ENCODE measurements at places on chromosomes 2 and 18.

DNA sequence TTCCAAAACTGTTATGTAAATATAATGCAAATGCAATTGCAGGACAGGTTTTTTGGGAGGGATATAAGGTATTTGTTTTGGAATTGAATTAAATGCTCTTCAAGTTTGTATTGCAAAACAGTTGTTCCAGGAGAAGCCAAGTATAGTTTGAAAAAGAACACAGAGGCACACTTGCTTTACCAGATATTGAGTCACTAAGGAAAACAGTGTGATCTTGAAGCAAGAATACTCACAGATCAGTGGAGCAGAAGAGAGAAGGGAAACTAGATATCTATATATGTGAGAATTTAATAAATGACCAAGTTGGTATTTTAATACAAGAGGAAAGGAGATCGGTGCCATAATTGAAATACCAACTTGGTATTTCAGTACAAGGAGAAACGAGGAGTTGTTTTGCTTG is 178.9 kb downstream of the CAPN13 start:
- DNase-seq = no peak

DNA sequence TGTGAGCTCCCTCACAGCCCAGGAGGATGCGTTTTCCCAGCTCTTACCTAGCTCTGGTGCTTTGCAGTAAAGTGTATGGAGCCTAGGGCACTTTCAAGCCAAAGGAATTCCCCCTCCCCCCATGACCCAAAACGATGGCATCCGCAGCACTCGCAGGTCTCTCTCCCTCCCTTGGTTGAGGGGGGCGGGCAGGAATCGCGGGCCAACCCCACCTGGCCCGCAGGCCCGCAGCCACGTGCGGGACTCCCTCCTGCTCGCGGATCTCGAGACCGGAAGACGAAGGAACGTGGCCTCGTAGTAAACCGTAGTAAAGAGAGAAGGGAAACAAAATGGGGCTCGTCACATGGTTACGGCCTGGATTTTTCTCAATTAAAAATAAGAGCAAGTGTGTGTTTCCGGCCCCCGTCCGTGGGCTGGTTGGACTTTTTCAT is 8.5 kb downstream of the IRS1 start:
- DNase-seq = no peak

DNA sequence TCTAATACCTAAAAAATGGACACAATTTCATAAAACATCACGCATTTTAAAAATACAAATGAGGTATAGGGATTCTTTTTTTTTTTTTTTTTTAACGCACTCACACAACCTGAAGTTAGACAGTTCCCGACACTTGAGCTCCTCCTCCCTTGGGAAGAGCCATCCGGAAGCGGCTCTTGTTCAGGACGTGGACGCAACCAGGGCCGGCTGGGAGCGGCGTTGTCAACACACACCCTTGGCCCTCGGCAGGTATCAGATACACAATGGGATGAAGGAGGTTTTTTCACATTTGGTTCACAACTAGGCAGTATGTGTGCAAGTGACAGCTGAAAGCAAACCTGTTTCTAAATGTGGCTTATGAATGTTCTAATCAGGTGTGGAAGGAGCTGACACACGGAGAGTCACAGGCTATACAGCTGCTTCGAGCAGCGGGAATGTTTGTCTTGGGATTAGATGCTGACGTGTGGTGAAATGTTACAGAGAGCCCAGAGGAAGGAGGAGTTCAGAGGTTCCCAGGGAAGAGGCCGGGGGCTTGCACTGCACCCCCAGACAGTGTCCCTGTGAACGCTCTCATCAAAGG is 111.1 kb downstream of the PXDN start:
- DNase-seq = no peak

DNA sequence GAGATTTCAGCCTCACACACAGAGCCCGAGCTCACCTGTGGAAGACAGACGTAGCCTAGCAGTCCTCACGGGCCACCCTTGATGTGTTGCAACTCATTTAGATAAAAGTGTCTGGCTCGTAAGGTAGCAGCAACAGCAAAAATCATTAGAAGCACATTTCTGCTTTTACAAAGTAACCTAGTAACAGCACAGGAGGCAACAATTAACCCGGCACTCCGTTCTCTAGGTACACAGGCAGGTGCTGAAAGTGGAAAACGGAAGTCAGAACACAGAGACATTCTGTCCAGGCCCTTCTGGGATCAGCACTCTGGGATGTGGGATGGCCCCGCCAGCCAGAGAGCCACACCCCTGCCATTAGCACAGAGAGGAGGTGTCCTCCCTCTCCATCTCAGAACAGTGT is 99.3 kb downstream of the KLHL29 start:
- DNase-seq = no peak

GRCh38 chr2:24363301-24363700 is 3.0 kb upstream of the ITSN2 start:
- DNase-seq = no peak

DNA sequence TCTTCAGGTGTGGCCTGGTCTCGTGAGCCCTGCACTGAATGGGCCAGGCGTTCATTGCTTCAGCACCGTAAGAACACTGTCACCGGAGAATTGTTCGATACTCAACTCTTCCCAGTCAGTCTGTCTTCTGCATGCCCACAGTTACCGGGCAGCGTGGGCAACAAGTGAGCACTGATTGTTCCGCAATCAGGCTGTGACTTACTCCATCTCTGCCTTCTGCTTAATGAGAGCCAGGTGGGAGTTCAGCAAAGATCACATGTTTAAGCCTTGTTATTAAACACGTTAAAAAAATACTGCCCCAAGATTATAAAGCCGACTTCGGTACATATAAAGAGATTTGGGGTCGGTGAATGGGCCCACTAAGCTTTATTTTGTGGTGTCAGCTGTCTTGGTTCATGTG is 3.7 kb downstream of the STEAP3 start:
- no peak for DNase-seq

DNA sequence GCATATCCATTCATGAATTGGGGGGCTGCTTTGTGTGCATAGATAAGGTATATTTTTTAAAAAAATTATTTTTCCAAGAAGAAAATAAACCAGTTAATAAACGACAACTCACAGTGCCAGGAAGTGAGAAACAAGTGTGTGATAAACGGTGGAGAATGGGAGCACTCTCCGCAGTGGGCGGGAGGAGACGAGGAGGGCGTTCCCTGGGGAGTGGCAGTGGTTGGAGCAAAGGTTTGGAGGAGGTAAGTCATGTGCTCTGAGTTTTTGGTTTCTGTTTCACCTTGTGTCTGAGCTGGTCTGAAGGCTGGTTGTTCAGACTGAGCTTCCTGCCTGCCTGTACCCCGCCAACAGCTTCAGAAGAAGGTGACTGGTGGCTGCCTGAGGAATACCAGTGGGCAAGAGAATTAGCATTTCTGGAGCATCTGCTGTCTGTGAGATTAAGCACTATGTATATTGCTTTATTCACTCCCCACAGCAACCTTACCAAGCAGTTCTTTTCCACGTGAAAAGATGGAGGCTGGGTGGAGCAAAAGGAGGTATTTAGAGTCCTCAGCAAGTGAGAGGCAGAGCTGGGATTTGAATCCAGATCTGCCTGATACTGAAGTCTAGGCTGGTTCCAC is 27.0 kb upstream of the CASP8 start:
- DNase-seq = peak; percentile 75

- no peak for DNase-seq
Measured at GRCh38 chr2:77325395-77325794, 196.8 kb downstream of the LRRTM4 start.

DNA sequence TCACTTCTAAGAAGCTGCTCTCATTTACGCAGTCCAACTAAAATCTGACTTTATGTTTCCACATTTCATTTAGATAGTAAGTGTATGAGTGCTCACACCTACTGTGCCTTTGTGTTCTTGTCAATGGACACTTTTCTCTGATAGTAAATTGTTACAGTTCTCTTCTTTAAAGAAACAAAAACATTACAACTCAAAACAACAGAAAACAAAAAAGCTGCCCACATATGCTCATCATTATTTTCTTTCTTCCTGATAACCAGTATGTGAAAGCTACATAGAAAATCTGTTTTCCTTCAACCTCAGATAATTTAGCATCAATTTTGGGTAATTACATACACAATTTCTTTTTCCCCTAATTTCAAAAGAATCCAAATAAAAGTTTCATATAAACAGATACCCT is 1247.8 kb upstream of the NXPH2 start:
- no peak for DNase-seq

GRCh38 chr2:201194097-201194496 is 11.2 kb downstream of the CASP10 start:
- DNase-seq = no peak

GRCh38 chr2:127637725-127638252 is 8.2 kb upstream of the GPR17 start:
- DNase-seq = no peak

GRCh38 chr18:37611614-37612279 is 46.1 kb upstream of the CELF4 start:
- no peak for DNase-seq

DNA sequence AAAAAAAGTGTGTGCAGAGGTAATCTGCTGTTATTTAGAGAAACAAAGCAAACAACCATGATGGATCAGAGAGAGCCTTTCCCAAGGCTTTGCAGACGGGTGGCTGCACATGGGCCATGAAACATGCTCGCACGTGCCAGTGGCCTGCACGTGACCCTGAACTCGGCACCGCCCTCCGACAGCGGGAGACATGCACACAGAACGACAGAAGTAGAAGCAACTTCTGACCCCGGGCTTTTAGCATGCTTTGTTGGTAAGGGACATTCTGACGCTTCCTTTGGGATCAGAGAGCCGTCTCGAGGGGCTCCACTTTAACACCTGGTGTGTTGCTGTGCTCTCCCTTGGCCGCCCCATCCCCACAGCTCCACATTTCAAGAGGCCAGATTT is 112.5 kb downstream of the KCNF1 start:
- DNase-seq = no peak

- DNase-seq = no peak
Measured at GRCh38 chr2:101820519-101820918, 123.0 kb downstream of the MAP4K4 start.

DNA sequence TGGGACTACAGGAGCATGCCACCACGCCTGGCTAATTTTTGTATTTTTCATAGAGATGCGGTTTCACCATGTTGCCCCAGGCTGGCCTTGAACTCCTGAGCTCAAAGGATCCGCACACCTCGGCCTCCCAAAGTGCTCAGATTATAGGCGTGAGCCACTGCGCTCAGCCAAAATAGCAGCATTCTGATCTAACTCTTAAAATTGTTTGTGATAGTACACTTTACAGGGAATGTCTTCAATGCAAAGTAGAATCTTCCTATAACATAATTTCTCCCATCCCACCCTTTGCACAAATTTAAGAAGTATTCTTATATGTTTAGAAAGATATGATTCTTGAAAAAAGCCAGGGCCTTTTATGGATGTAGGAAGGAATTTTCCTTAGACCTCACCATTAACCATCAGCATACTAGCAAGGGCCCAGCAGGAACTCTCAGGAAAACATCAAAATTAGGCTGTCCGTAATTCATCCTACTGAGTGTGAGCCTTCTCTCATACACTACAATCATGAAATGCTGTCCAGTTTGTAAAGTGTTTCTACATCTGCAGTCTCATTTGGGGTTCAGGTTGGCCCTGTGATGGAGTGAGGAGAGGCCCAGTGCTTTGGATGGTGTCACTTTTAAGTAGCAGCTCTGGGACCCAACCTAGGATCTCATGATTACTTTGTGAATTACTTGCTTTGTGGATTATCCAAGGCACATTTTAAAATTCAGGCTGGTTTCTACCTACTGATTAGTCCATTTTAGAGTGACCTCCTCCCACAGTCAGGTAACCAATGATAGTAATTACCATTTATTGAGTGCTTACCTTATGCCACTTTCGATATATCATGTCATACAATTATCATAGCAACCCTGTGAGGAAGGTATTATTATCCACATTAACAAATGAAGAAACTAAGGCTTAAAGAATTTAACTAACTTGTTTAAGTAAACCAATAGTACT is 37.5 kb upstream of the DLX1 start:
- no peak for DNase-seq

DNA sequence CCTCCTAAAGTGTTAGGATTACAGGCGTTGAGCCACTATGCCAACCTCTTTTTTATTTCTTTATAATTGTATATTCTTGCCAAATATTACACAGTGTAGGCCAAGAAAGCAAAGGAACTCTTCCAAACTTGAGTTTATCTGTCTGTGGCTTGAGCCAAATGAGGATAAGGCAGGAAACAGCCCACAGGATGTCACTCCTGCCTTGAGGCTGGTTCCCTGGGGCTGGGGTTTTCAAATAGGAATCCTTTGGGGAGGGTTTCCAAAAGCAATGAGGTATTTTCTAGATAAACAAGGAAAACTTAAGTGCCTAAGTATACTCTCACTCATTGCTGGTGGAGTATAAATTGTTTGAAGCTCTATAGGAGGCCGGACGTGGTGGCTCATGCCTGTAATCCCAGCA is 56.4 kb downstream of the ADCY3 start:
- DNase-seq = no peak

GRCh38 chr2:3703757-3704355 is 481 bp downstream of the DCDC2C start:
- no peak for DNase-seq

DNA sequence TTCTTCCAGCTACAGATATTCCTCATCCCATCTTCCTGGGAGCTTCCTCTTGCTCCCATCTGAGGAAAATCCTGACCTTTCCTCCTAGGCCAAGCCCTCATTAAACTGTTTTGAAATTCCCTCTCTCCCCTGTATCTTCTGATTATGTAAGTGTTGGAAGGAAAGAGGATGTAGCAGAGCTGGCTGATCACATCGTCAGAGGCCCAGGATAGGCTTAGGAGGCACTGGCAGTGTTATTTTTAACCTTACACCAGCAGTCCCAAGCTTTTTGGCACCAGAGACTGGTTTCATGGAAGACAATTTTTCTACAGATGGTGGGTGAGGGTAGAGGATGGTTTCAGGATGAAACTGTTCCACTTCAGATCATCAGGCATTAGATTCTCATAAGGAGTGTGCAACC is 630.4 kb downstream of the EPHA4 start:
- DNase-seq = no peak

GRCh38 chr18:75335511-75335910 is 92.0 kb downstream of the SMIM21 start:
- DNase-seq = no peak

- DNase-seq = no peak
Measured at GRCh38 chr18:11826836-11827235, 24.4 kb upstream of the CHMP1B start.

- no peak for DNase-seq
Measured at GRCh38 chr2:424306-425171, 136.6 kb upstream of the ALKAL2 start.
